ENCODE measurements at places on chromosomes 7 and 10. TPM values are rescaled to one million over a fixed set of nuclear protein-coding genes. Genes with fewer than 3 reads are reported as not detected.

HTR5A gene
- not detected for polyA plus RNA-seq

DNA sequence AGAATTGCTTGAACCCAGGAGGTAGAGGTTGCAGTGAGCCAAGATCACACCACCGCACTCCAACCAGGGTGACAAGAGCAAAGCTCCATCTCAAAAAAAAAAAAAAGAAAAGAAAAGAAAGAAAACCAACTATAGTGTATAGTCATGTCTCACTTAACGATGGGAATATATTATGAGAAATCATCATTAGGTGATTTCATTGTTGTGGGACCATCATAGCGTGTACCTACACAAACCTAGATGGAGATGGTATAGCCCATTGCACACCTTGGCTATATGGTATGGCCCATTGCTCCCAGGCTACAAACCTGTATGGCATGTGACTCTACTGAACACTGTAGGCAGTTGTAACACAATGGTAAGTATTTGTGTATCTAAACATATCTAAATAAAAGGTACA is 8.5 kb upstream of the GALNT11 start:
- DNase-seq = no peak

GRCh38 chr7:155660059-155660757 is 15.7 kb downstream of the RBM33 start:
- DNase-seq = no peak

HABP2 gene
- polyA plus RNA-seq = not detected

DNA sequence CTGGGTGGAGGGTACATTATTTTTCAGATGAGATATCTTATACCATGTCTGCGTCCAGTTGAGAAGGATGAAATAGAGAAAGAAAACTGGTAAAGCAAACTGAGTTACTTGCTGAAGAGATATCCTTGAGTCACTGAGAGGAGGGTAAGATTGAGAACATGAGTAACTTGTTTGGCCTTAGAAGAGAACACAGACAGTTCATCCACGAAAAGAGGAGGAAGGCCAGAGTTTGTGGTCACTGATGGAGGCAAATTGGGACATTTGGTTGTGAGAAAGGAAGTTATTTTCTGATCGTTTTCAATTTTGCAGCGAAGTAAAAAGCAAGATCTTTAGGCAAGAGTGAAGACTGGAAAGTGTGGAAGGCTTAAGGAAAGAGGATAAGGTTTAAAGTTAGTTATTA is 15.6 kb downstream of the MBL2 start:
- DNase-seq = no peak

ZKSCAN5 gene
- 9.7 TPM for polyA plus RNA-seq
